ENCODE measurements at places on chromosomes 16 and 17. TPM values are rescaled to one million over a fixed set of nuclear protein-coding genes. Genes with fewer than 3 reads are reported as not detected.
A peak's percentile ranks its signal among the peaks of the same experiment; 100 is the strongest.

DNA sequence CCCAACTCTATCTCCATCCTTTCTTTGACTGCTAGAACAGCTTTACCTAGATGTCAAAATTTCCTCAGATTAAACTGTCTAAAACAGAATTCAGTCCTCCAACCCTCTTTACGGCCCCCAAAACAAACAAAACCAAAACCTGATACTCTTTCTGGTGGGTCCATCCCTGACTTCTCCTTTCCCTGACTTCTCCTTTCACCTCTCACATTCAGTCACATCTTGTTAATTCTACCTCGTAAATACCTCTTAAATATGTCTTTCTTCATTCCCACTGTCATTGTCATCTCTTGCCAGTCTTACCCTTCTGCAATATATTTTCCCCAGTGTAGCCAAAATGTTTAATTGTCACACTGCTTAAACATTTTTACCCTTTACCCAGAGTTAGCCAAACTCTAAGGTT, 4.6 kb downstream of the PPM1E start:
- DNase-seq: no peak
- H3K36me3 ChIP-seq: no peaks in the 10 kb centered on the region
- peaks cover 8% of the 10 kb centered on the region for H3K4me1 ChIP-seq
- H3K4me3 ChIP-seq: no peak overlapping the region
- H3K27ac ChIP-seq: no peak overlapping the region

DNA sequence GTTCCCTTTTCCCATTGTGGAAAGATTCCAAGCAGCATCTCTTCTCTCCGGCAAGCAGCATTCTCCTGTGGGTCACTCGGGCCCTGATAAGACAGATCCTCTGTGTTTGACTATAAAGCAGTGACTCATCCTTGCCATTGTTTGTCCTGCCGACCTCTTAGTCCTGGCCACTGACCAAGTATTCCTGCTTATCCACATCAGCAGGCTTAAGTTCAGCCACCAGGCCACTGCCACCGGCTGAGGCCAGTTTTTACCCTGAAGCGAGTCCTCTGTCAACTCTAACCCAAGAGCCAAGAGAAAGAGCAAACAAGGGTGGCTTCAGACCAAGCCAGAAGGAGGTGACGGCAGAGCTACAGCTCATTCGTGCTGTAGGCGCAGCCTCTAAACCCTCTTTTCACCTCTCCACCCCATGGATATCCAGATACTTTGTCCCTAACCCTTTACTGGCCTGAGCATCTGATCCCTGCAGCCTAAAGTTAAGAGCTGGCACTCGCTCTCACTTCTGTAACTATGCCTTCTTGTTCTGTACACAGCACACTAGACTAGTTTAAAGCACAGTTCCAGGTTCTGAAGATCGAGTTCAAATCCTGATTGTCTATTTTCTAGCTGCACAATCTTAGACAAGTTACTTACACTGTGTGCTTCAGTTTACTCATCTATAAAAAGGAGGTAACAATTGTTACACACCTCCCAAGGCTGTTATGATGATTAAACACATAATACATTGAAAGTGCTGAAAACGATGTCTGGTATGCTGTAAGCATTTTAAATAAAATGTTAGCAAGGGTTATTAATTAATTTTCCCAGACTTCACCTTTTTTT, 31.0 kb downstream of the SOX9 start:
- no peaks in the 10 kb centered on the region for H3K36me3 ChIP-seq
- H3K27me3 ChIP-seq: no peaks in the 10 kb centered on the region
- no peak overlapping the region for H3K4me3 ChIP-seq
- no peaks in the 10 kb centered on the region for H3K4me1 ChIP-seq
- no peak for DNase-seq

DNA sequence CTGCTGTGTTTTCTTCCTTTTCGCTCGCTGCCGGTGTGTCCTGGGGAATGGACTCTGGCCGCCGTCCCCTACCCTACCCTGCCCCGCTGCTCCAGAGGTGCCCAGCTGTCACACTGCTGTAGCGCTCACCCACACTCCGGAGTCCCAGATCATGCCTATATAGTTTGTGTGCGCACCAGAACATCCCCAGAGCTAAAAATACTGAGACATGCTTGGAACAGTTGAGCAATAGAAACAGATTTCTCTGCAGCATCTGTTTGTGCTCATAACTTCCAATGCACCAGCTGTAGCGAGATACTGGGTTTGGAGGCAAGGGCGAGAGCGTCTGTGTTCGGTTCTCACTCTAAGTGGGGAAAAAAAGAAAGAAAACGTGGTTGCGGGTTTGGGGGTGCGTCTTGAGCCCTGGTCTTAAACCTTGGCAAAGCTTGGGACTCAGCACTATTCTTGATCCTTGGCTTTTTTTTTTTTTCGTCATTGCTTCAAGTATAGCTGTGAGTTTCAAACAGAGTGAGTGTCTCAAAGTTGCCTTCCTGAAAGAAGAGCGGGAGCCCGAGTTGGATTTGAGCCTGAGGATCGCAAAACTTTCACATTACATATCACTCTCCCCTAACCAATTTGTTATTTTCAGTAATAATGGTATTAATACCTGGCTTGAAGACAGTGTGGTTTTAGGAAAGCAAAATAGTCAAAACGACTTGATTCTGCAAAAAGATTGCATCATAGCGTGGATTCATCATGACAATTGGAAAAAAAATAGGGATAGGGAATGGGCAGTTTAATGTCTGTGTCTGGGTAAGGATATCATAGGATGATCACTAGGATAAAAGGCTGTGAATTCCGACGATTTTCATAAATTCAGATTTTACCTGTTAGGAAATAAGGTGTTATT, 621 bp downstream of the KCNJ2 start:
- no peak overlapping the region for H3K27ac ChIP-seq
- H3K27me3 ChIP-seq: peaks cover 50% of the 10 kb centered on the region
- peak overlapping the region; percentile 55 for H3K4me3 ChIP-seq
- no peaks in the 10 kb centered on the region for H3K36me3 ChIP-seq
- peaks cover 14% of the 10 kb centered on the region for H3K4me1 ChIP-seq

DNA sequence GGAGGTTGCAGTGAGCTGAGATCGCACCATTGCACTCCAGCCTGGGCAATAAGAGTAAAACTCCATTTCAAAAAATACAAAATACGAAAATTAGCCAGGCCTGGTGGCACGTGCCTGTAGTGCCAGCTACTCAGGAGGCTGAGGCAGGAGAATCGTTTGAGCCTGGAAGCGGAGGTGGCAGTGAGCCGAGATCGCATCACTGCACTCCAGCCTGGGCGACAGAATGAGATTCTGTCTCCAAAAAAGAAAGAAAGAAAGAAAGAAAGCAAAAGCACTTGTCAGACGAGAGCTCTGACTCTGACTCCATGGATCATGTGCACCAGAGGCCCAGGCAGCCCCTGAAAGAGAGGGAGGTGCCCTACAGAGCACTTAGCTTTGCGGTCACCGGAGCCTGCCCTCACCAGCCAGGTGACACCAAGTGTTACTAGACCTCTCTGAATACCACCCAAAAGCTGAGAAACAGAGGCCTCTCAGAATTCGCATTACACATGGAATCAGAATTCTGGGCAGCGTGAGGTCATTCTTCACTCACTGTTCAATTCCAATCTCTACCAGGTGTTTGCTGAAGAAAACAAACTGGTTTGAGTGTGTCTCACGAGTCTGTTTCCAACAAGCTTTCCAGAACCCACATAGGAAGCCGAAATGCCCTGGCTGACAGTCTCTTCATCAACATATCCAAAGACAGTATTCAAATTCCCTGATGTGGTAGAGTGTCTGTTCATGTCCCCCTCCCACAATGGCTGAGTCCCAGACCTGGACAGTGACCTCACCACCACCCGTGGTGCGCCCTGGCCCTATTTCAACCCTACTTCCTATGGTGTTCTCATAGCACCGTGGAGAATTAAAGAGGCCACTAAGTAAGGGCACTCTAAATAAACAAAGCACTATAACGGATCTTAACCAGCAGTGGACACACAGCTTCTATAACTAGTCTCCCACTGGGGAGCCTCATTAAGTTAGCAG, 1.5 kb downstream of the FLCN start:
- peak; percentile 45 for DNase-seq
- H3K27me3 ChIP-seq: no peaks in the 10 kb centered on the region
- H3K4me1 ChIP-seq: peaks cover 36% of the 10 kb centered on the region
- peak overlapping the region; percentile 60 for H3K27ac ChIP-seq

EMC6 gene
- 50.8 TPM for total RNA-seq

GRCh38 chr16:52709306-52709705, 162.4 kb upstream of the TOX3 start:
- H3K27me3 ChIP-seq: no peaks in the 10 kb centered on the region
- H3K36me3 ChIP-seq: no peaks in the 10 kb centered on the region
- DNase-seq: no peak
- H3K27ac ChIP-seq: no peak overlapping the region
- no peaks in the 10 kb centered on the region for H3K4me1 ChIP-seq

DNA sequence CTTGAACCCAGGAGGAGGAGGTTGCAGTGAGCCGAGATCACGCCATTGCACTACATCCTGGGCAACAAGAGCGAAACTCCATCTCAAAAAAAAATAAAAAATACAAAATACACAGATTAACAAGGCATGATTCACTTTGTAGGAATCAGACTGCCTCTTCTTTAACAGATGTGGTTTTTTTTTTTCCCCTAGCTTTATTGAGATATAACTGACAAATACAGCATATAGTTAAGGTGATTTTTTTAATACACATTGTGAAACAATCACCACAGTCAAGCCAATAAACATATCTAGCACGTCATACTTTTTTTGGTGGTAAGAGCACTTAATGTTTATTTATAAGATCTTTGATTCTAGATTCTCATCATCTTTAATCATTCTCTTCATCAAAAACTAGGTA, 87.8 kb downstream of the SPAG9 start:
- no peak for DNase-seq
- H3K27ac ChIP-seq: no peak overlapping the region
- no peak overlapping the region for H3K4me3 ChIP-seq
- peaks cover 46% of the 10 kb centered on the region for H3K4me1 ChIP-seq
- peaks cover 18% of the 10 kb centered on the region for H3K36me3 ChIP-seq
- H3K27me3 ChIP-seq: no peaks in the 10 kb centered on the region

- H3K27me3 ChIP-seq: peaks cover 2% of the 10 kb centered on the region
- no peak overlapping the region for H3K27ac ChIP-seq
- H3K4me3 ChIP-seq: no peak overlapping the region
- DNase-seq: peak; percentile 51
- H3K4me1 ChIP-seq: no peaks in the 10 kb centered on the region
Measured at GRCh38 chr17:6269478-6269877, 165.4 kb downstream of the AIPL1 start.

- H3K4me3 ChIP-seq: no peak overlapping the region
- peaks cover 7% of the 10 kb centered on the region for H3K27me3 ChIP-seq
- H3K27ac ChIP-seq: no peak overlapping the region
- H3K36me3 ChIP-seq: no peaks in the 10 kb centered on the region
- DNase-seq: no peak
Measured at GRCh38 chr17:27978689-27979175, 63.7 kb upstream of the NLK start.

DNA sequence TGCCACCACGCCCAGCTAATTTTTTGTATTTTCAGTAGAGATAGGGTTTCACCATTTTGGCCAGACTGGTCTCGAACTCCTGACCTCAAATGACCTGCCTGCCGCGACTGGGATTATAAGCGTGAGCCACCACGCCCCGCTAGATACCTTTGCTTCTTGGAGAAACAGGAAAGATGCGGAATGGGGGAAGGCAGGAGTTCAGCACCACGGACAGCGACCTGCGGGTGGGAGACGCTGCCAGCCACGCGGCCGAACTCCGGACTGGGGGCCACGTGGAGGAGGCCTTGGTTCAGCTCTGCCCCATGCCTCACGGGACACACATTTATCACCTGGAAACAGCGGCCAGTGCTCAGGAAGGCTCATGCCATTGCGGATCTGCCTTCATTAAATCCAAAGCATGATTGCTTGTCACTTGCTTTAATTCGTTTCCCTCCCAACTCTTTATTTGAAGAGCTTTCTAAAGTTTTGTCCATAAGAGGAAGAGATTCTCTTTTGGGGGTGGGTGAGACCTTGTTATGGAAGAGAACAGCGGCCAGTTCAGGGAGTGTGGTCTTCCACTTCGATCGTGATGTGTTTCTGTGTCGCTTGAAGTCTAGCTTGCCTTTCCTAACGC, 219.9 kb downstream of the ENGASE start:
- no peaks in the 10 kb centered on the region for H3K4me1 ChIP-seq
- no peak overlapping the region for H3K27ac ChIP-seq
- H3K4me3 ChIP-seq: no peak overlapping the region

- H3K36me3 ChIP-seq: no peaks in the 10 kb centered on the region
- no peak overlapping the region for H3K4me3 ChIP-seq
- peak; percentile 77 for DNase-seq
- H3K27ac ChIP-seq: no peak overlapping the region
- no peaks in the 10 kb centered on the region for H3K4me1 ChIP-seq
Measured at GRCh38 chr16:88287219-88287618, 95.5 kb upstream of the ZNF469 start.

DNA sequence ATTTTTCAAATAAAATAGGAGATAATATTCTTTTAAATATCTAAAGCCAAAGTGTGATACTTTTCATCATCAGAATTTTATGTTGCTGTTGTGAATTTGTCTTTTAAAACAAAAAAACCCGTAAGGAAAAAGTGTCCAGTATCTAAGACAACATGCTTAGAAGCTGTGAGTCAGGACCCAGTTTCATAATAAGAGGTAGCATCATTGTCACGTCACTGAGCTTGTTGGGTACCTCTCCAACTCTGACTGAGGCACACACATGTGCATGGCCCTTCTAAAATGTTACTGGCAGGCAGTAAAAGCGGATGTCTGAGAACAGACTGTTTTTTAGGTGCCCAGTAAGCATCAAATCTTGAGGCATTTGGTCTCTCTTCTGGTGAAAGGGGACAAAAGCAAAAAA, 2.5 kb downstream of the CIAPIN1 start:
- no peaks in the 10 kb centered on the region for H3K27me3 ChIP-seq
- peaks cover 47% of the 10 kb centered on the region for H3K4me1 ChIP-seq
- no peak for DNase-seq
- H3K27ac ChIP-seq: peak overlapping the region; percentile 20

GRCh38 chr17:5665164-5665563, 80.9 kb upstream of the NLRP1 start:
- no peak overlapping the region for H3K27ac ChIP-seq
- H3K4me3 ChIP-seq: no peak overlapping the region
- H3K4me1 ChIP-seq: no peaks in the 10 kb centered on the region

- DNase-seq: no peak
- H3K4me3 ChIP-seq: no peak overlapping the region
- H3K36me3 ChIP-seq: no peaks in the 10 kb centered on the region
- H3K27me3 ChIP-seq: peaks cover 2% of the 10 kb centered on the region
- no peak overlapping the region for H3K27ac ChIP-seq
- H3K4me1 ChIP-seq: no peaks in the 10 kb centered on the region
Measured at GRCh38 chr16:56005958-56006357, 130.8 kb upstream of the CES5A start.

- no peak overlapping the region for H3K4me3 ChIP-seq
- no peak overlapping the region for H3K27ac ChIP-seq
- no peaks in the 10 kb centered on the region for H3K27me3 ChIP-seq
- H3K36me3 ChIP-seq: no peaks in the 10 kb centered on the region
- peaks cover 11% of the 10 kb centered on the region for H3K4me1 ChIP-seq
- DNase-seq: no peak
Measured at GRCh38 chr17:14557480-14557879, 256.6 kb downstream of the HS3ST3B1 start.

All from activated CD8-positive, alpha-beta T cell treated with anti-CD3 and anti-CD28 coated beads for 36 hours (primary cell).